ENCODE measurements at places on chromosomes 2 and 18.

- no peak for DNase-seq
Observed at GRCh38 chr2:202022755-202023154, 10.9 kb upstream of the FZD7 start.

DNA sequence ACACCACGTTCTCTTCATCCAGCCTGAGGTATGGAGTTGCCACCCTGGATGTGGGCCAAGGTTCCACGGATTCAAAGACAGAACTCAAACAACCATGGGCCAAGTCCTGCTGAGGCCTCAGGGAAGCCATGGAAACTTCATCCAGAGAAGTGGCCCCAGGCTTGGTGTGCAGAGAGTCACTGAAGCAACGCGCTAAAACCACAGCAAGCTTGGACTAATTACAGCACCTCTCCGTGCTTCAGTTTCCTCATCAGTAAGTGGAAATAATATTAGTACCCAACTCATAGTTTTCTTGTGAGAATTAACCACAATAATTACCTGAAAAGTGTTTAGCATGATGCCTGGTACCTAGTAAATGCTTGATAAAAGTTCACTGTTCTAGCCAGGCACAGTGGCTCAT is 19.2 kb upstream of the AP1S3 start:
- DNase-seq: no peak

DNA sequence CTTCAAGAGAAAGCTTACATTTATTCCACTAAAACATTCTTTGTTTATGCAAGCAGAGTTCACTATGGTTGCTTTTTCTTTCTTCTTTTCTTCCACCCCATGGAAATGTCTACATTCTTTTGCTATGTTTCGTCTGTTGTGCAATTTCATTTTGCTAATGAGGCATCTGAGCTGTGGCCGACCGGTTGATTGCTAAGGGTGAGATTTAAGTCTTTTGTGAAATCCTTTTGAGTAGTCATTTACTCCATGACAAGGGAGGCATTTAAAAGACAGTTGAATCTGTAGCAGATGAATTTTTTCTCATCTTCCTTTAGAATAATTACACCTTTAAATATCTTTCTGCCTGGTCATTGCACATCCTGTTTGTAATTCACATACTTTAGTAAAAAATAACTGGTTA is 324.1 kb upstream of the THUMPD2 start:
- no peak for DNase-seq

DNA sequence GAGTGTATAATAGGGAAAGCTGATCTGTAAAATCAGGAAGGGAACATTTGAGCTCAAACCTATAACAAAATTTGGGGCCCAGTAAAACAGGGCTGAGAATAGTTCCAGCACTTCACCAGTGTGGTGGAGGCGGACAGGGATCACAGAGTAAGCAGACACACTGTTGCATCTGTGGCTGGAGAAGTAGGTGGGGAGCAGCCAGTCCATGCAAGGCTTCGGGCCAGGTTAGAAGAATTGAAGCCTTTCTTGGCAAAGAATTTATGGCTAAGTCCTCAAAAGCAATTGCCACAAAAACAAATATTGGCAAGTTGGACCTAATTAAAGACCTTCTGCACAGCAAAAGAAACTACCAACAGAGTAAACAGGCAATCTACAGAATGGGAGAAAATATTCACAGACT is 93.8 kb upstream of the ZBTB14 start:
- no peak for DNase-seq

- DNase-seq: no peak
Observed at GRCh38 chr2:38460313-38460712, 83.2 kb upstream of the ATL2 start.

DNA sequence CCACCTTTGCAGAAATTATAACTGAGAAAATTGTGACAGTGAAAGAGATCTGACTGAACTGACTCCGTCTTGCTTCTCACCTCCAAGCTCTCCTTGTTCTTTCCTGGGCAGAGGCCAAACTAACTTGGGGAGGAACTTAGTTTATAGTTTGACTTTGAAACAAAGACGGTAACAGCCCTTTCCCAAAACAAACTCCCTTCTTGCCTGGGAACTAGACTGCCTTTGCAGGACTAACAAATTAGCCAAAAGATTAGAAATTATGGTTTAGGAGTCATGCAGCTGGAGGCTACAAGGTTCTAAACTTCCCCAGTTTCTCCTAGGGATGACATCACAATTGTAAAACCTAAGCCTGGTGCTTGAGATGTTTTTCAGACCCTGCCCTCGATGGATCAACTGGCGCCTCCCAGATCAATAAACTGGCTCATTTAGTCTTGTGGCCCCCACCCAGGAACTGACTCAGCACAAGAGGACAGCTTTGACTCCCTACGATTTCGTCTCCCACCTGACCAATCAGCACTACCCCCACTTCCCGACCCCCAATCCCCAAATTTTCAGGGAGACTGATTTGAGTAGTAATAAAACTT is 137.7 kb downstream of the ALPK2 start:
- no peak for DNase-seq

GRCh38 chr2:197216361-197216979 is 94.1 kb downstream of the ANKRD44 start:
- no peak for DNase-seq

DNA sequence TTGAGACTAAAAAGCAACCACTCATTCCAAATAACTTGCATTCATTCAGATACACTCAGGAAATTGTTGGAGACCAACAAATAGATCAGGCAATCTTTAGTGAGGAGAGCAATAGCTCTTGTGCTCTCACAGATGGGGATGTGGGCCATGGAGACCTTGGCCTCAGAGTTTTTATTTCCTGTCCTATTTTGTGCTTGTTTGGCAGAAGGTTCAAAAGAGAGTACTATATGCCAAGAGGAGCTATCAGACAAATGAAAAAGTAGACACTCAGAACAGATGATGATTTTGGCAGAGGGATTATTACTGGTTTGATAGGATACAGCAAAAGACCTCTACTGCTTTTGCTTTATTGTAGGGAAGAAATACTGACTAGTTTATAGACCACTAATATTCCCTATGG is 230.2 kb downstream of the KCNE4 start:
- DNase-seq: no peak

DNA sequence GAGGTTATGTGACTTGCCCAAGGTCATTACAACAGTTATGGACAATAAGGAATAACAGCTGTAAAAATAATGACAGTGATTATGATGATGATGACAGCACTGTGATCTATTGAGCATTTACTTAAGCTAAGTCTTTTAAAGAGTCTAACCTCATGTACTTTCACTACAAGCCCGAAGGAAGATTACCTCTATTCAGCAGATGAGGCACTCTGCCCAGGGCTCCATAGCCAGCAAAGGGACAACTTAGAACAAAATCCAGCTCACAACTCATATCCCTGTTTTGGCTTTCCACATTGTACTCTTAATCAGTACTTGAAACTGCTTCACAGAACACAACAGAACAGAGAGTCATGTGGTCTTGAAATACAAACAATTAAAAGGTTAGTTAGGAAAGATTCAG is 290.2 kb downstream of the ZNF385B start:
- no peak for DNase-seq

DNA sequence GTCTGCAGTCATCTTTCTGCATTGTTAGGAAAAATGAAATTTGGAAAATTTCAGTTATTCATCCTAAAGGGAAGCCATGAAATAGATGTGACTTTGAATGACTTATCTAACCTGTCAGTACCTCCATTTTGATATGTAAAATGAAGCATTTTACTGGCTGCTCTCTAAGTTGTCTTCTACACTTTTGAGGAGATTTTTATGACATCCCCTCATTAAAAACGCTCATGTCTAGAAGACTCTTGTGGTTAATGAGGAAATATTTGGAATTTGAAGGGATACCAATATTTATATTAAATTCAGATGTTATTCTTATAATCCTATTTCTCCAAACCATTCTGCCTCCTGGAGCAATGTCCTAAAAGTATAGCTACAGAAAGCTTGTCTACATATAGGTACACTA is 73.8 kb upstream of the THUMPD2 start:
- DNase-seq: no peak

Measured in T follicular helper cell (primary cell).